ENCODE measurements at places on chromosomes 12 and 14.

DNA sequence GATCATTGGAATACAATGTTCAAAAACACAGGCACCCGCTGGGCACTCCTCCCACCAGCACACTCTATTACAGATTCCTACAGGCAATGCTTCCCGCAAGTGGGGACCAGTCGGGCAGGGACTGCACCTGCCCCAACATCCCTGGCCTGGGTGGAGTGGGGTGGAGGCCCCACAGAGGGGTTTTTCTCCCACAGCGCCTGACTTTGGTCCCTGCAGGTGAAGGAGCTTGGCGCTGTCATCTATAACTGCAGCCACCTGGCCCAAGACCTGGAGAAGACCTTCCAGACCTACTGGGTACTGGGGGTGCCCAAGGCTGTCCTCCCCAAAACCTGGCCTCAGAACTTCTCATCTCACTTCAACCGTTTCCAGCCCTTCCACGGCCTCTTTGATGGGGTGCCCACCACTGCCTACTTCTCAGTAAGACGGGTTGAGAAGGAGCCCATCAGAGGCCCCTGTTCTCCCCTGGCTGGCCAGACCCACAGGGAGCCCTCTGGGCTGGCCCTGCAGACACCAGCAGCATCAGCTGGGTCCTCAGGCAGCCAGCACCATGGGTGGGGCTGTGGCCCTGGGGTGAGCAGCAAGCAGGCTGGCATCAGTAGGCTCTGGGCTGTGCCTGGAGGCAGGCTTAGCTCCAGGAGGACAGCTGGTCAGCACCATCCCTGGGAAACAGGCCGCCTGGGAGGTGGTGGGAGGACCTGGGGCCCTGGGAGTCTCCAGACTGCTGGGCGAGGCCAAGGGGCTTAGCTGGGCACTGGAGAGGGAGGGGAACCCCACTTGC is 6.0 kb downstream of the PLD4 start:
- no peak for DNase-seq

GRCh38 chr12:108635997-108636808 is 2.5 kb upstream of the SELPLG start:
- DNase-seq = no peak

GRCh38 chr12:68016136-68016535 is 26.9 kb downstream of the IFNG-AS1 start:
- no peak for DNase-seq

- DNase-seq = no peak
Measured at GRCh38 chr12:20946732-20947131, 136.2 kb downstream of the SLCO1B3 start.

DNA sequence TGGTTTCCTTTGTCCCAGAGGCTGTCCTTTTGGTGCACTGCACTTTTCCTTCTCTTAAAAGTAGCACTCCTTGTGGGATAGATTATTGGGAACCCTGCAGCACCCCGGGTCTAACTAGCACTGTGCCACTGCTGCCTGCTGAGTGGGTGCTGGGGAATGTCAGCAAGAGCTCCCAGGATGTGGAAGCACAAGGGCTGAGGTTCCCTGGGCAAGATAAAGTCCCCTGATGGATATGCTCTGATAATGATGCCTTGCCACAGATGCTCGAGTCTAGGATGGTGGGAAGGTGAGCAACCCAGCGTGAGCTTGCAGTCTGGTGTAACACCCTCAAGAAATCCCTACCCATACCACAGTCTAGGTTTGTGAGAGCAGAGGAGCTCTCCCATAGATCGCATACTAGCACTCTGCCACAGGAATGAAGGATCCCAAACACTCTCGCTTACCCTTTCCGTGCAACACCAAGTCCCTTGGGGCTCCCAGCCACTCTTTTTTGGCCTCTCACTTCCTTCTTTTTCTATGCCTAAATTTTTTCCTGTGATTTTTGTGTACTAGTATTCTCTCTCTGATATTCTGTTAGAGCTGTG is 32.6 kb downstream of the USP15 start:
- no peak for DNase-seq

- DNase-seq = no peak
Measured at GRCh38 chr12:50572287-50572686, 67.5 kb downstream of the DIP2B start.

- no peak for DNase-seq
Measured at GRCh38 chr12:4610481-4610880, 38.4 kb downstream of the AKAP3 start.

DNA sequence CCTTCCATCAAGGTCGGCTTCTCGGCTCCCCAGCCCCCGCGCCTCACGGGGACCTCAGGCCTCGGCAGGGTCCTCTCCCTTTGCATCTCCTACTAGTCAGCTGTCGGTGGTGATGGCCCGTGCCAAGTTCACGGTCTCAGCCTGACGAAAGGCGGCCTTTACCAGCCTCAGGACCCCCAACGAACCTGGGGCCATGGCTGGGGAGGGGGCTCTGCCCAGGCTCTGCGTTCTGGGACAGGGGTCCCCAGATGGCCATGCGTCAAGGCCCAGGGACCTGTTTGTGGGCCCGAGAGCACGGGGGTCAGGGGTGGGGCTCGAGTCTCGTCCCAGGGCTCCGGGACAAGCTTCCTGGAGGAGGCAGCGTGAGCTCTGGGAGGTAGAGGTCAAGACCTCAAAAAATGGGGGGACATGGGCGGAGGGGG is 32.8 kb upstream of the DEGS2 start:
- DNase-seq = no peak

GRCh38 chr12:104547235-104547634 is 90.5 kb downstream of the CHST11 start:
- DNase-seq = no peak

DNA sequence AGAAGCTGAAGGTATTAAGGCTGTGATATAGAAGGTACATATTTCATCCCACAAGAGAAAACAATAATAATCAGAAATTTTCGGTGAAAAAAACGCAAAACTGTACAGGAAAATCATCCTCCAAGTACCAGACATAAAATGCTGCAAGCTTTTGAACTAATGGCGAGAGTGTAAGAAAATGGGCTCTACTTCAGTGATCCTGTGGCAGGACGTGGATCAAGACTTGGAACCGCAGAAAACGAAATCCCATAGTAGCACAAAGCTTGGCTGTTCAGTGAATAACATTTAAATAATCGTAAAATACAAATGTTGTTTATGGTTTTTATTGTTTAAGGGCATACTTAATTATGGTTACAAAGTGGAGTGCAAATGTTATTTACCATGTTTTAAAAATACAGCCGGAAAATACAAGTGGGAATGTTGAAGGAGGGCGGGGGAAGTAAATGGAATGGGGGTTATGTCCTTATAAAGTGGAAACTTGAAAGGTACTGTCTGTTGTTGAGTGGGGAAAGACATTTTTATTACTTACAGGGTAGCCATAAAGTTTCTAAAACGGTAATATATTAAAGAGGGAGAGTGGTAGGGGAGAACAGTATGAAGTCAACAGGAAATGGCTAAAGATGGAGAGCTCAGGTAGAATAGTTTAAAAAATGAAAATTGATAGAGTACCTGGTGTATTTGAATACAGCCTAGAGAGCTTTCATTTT is 1.1 kb downstream of the SMIM10L1 start:
- no peak for DNase-seq

- DNase-seq = no peak
Measured at GRCh38 chr12:85625467-85625866, 210.7 kb downstream of the RASSF9 start.

GRCh38 chr12:65606008-65606766 is 218.1 kb upstream of the HMGA2 start:
- no peak for DNase-seq

DNA sequence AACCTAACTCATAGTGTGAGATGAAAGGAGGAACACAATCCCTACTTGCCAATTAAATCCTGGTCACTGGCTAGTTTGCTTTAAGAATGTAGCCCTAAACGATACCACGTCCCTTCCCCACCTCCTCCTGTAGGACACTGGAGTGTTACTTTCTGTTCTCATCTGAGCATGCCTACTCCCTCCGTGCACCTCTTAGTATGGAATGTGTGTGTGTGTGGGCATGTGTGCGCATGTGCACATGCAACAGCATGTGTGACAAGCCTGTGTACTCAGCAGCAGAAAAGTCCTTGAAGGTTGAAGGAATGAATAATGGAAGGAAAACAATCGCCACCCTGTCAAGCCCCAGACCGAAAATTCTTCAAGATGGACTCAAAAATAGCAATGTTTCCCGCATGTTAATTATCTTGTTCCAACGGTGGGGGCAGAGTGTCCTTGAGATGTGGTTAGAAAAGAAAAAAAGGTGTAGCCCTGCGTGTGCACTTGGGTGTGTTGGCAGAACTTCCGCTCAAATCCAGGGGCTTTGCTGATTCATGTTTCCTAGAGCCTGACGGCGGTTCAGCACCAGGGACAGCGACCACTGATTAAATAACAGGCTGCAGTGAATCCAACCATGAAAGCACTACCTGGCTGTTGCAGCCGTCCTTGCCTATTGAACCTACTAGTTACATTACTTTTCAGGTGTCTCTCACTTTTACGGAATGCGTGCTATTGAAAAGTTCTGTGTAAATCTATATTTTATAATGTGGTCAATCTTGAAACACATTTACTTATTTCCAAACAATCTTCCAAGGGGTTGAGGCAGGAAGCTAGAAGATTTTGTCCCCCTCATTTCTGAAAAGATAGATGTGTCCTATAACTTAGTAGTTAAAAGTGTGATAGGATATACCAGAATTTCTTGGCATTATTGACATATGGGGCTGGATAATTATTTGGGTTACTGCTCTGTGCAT is 79.8 kb downstream of the SRRM4 start:
- no peak for DNase-seq

DNA sequence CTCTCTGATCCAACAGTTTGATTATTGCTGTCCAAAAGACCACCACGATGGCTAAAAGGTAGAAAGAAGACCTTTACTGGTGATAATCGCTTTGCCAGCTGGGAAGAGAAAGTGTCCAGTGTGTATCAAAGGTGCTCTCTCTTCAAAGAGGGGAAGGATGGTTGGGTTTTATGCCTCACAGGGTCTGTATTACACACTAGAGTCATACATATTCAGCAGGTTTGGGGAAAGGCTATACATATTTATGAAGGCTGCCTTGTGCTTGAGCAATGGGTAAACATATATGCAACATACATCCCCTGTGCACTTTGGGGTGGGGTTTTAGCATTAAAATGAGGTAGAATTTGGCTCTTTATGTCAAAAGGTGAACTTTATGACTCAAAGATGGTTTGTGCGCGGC is 18.2 kb downstream of the GPRC5D start:
- no peak for DNase-seq

- DNase-seq = no peak
Measured at GRCh38 chr14:97844042-97844441, 1046.9 kb downstream of the VRK1 start.

Data from frontal cortex (tissue), 4 donors.